ENCODE measurements at places on chromosomes 12 and 14. TPM values are rescaled to one million over a fixed set of nuclear protein-coding genes. Genes with fewer than 3 reads are reported as not detected.

DNA sequence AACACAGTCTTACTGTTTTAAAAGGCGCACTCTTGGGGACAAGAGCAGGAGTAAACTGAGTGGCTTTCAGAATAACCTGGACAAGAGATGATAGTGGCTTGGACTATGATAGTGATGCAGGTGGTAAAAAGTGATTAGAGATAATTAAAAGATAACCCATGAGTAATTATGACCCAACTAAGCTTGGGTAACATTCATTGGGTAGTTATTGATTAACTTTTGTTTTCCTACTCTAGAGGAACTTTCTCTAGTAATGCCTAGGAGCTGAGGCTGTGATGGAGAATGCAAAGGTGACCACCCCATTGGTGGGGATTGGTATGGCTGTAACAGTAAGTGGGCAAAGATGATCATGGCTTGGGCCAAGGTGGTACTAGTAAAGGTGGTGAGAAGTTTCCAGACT, 22.3 kb upstream of the FRS2 start:
- DNase-seq: peak; percentile 44

DNA sequence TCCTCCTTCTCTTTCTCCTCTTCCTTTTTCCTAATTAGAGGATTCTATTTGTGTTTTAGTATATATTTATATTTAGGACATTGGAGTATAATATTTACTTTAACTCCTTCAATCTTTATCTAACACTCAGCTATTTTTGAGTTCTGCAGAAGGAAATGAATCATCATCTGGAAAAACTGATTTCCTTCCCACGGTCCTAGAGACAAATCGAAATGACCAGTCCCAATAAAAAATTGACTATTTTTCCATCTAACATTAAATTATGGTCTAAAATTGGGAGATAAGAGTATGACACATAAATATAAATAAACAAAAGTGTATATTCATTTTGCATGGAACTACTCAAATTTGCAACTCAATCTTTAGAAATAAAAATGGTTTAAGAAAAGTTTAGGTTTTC, 167.4 kb downstream of the TMTC3 start:
- DNase-seq: no peak

DNA sequence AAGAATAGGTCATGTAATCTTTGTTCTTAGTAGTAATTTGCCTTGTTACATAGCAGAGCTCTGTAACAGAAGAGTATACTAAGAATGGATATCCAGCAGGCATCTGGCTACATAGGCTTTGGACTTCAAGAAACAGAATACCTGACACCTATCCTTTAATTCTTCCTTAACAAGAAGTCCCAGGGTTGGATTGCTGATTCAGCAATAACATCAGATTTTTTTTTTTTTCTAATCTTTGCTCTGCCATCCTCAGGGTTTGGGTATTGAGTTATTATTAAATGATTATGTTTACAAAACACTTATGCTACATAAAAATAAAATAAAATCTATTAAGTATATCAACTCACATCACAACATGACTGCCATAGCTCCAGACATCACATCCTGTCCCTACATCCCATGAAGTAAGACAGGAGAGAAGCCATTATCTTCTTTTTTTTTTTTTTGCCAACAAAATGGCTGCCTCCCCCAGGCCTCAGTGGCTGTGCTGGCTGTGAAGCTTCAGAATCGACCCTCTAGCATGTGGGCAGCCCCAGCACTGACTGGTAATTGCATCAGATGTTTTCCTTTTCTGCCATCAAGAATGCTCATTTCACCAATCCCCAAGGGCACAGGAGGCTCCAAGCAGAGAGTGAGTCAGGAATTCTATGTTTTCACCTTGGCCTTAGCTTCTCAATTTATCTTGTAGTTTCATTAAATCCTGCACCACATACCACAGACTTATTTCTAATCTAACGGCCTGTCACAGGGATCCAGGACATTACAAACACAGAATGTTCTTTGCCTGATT, 186.2 kb downstream of the DICER1 start:
- DNase-seq: no peak

Gene NRL
- polyA plus RNA-seq: 1.6 TPM

DNA sequence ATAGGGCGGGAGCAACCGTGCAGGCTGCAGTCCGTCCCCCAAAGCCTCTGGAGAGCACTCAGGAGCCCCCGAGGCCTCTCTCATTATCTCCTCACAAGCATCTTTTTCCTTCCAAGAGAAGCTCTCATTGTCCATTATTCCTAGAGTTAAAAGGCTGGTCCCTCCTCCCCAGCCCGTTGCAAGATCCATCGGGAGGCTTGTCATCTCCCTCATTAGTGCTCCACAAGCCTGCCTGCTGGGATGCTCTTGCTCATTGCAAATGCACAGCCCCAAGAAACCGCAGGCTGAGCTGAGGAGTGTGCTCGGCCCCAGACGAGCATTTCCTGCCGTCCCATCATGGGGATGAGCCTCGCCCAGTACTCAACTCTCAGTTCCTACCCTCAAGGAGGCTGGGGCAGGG, 23.3 kb downstream of the NUAK1 start:
- no peak for DNase-seq

GRCh38 chr12:110104188-110105094, 19.7 kb upstream of the IFT81 start:
- DNase-seq: no peak

DNA sequence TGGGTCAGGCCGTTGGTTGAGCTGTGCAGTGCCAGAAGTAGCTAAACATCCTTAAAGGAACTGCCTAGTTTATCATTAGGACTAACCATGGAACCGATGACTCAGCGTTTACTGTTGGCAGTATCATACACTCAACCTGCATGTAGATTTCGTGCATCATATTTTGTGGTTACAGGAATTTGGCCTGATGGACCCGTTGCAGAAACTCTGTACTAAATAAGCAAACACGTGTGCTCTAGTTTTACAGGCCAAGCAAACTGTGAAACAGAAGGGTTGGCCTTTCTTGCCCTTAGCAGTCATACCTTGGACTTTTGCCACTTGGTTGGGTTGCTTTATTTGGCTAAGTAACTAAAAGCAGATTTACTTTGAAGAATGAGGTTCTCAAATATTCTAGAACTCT, 35.6 kb downstream of the DGLUCY start:
- DNase-seq: peak; percentile 42

Gene GZMB
- 1.3 TPM for polyA plus RNA-seq

DNA sequence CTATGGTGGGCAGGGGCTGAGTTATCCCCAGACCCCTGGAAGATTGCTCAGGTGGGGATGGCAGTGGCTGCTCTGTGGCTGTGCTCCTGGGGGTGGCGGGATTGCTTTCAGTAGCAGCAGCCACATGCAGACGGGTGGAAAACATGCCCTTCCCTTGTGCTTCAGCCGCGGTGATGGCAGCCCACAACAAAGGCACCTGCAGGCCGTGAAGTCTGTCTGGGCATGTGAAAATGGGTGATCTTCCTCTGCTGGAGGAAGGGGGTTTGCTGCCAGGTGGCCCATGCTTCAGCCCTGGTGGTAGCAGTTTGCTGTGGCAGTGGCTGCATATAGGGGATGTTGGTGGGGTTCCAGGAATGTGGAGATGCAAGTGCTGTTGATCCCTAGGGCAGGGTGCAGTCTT, 326.2 kb upstream of the RGS6 start:
- DNase-seq: no peak

GRCh38 chr14:58824106-58824505, 186.3 kb downstream of the DACT1 start:
- no peak for DNase-seq

DNA sequence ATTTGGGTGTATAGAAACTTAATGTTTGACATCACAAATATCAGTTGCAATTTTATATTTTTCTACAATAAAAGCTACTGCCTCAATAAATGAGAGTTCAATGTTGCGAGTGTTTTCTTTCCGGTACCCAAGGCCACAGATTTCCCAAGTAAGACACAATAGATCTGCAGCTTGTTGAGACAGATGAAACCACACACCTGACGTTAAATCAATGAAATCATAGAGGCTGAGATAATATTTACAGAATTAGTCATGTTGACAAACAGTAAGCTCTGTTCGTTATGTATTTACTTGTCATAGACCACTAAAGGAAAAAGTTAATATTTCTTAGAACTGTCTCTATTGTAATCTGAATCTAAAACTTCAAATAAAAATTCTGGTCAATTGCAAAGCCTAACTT, 49.2 kb upstream of the PTHLH start:
- no peak for DNase-seq

Gene CELA1
- not detected for polyA plus RNA-seq

Gene RPS6KL1
- 5.4 TPM for polyA plus RNA-seq

Gene SLC7A8
- polyA plus RNA-seq: 94.4 TPM

- DNase-seq: no peak
These were observed 232.6 kb downstream of the VRK1 start for GRCh38 chr14:97029800-97030199.

Gene ANAPC7
- 57.0 TPM for polyA plus RNA-seq

GRCh38 chr14:102629011-102629444, 36.6 kb downstream of the RCOR1 start:
- no peak for DNase-seq

DNA sequence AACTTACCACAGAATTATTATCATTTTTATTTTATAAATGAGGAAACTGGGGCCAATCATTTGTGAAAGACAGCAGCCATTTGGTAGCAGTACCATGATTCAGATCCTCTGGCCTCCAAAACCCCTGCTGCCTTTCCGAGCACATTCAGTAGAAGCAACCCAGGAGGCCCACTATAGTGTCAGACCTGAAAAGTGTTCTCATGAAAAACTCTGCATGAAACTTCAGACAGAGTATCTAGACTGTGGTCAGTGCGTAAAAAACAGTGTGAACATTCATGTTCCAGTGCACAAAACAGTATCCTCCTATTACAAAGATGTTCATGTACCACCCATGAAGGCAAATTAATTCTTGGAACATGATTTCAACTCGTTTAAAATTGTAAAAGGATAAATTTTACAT, 112.0 kb downstream of the EPS8 start:
- DNase-seq: no peak

- no peak for DNase-seq
These were observed 36.4 kb downstream of the MDM2 start for GRCh38 chr12:68844318-68844745.

Gene SDR39U1
- 44.4 TPM for polyA plus RNA-seq

- no peak for DNase-seq
These were observed 49.2 kb downstream of the SLC35F4 start for GRCh38 chr14:57816568-57817284.

Gene CSRP2
- polyA plus RNA-seq: 29.4 TPM

DNA sequence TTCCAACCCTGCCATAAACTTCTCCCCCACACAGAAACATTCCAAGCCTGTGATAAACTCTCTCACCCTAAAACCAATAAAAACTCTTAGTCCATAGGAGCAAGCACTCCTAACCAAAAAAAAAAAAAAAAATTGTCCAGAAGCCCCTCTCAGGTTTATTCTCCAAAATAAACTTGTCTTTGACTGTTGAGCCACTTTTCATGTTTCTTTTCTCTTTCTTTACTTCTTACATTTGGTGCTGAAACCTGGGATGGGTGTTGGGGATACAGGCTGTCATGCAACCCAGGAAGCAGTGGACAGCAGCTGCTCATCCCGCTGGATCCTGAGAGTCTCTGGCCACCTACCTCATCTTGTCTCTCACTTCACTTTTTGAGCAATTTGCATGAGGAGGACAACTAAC, 2.0 kb upstream of the ADAM20 start:
- no peak for DNase-seq

GRCh38 chr12:104784592-104784991, 173.5 kb downstream of the SLC41A2 start:
- no peak for DNase-seq

Gene LMNTD1
- 0.22 TPM for polyA plus RNA-seq

Gene SLC15A5
- not detected for polyA plus RNA-seq

DNA sequence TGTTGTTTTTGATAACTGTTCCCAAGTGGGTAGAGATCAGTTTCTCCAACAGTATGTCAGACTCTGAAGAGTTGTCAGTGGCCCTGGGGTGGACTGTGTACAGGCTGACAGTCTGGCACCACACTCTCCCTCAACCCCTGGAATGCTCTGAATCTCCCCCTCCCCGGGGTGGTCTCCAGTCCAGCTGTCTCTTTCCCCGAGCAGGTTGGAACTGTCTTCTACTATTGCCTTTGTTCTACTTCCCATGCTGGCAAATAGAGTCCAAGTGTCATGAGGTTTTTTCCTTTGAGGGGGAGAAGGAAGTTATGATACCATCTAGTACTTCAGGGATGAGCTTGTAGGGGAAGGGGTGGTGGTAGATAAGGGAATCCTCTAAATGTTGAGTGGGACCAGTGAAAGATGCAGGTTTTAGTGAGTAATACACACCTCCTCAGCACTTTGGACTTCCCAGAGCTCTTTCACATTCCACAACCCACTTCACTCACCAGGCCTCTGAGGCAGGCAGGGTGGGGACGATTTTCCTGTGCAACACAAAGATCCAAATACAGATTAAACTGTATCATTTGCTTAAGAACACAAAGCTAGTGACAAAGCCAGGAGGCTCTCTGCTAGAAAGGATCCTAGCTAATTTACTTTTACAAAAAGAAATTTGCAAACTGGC, 170.7 kb upstream of the GZMB start:
- DNase-seq: peak; percentile 44

Gene PMCH
- polyA plus RNA-seq: 0.18 TPM

DNA sequence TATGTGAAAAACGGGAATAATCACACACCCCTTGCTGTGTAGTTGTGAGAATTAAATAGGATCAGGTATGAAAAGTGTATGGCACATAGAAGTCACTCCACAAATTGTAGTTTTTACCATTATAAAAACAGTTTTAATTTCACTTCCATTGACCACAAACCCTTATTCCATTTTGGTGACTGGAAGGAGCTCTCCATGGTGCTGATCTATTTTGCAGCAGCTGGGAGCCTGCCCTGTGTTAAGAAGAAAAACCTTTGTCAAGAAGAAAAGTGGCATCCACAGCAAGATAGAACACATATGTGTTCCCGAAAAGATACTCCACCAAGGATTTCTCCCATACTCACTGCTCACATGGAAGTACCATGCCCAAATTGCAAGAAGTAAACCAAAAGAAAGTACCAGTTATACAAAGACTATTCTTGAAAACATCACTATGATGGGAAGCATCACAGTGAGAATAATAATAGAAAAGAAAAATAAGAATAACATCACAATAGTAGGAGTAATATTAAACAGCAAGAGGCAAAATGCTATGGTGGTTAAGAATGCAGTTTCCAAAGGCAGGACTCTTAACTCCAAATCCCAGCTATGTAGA, 58.7 kb downstream of the TUNAR start:
- no peak for DNase-seq

GRCh38 chr14:64272019-64272418, 22.2 kb downstream of the ESR2 start:
- no peak for DNase-seq

Gene SOX5
- 3.5 TPM for polyA plus RNA-seq

DNA sequence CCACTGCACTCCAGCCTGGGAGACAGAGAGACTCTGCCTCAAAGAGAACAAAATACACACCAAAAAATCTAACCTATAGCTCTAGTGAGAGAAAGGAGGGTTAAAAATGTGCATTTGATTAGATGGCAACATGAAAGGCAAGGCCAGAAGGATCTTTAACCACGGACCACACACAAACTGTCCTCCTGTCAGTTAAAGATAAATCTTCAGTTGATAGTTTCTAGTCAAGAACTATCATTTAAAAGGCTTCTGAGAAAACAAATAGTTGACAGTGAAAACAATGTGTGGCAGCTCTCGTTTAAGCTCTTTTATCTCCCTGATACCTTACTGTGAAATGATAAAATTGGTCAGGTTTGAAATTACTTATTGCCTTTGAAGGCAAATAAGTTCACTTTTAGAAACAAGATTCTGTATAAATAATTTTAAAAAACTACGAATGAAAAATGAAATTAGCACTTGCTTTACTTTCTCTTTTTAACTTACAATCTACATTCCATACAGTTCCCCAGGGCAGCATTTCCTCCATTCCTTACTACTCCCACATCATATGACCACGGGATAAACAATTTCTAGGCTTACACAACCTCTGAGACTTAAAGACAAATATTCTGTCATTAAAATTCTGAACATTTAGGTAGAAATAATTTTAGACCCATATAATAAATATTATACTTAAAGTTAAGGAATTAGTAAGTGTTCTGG, 71.4 kb upstream of the GNPNAT1 start:
- DNase-seq: peak; percentile 10

Gene ALX1
- 0.06 TPM for polyA plus RNA-seq

Data from large intestine (tissue), 12 donors.